ENCODE measurements at places on chromosomes 12 and 14. TPM values are rescaled to one million over a fixed set of nuclear protein-coding genes. Genes with fewer than 3 reads are reported as not detected.

DNA sequence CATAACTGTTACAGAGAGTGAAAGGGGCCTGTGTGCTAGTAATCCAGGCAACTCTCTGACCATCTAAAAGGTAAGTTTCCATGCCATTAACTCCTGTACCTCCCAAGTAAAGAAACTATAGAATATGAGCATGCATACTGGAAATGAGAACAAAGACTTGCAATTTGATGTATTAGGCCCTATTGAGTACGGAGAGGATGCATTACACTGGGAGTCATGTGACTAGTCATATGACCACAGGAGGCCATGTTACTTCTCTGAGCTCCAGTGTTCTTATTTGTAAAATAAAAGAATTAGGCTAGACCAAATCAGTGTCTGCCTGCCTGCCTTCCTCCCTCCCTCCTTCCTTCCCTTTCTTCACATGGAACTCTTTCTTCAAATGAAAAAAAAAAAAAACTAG is 440.1 kb upstream of the CCDC196 start:
- no peak for DNase-seq

DNA sequence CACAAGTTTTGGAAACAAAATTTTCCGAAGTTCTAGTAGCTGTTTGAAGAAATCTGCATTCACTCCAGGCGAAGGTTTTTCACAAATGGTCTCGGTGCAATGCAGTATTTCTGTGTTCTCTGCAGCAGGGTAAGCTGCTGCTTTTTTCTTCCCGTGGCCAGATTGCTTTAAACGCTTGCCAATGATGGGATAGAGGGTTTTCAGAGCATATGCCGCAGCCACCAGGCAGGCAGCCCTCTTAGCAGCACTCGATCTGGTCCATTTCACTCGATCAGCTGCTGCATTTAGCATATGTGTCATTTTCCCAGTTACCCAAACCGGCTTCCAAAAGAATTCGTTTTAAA is 315 bp downstream of the ABCD2 start:
- DNase-seq, result no peak

Gene PRPH
- 2.9 TPM for polyA plus RNA-seq

DNA sequence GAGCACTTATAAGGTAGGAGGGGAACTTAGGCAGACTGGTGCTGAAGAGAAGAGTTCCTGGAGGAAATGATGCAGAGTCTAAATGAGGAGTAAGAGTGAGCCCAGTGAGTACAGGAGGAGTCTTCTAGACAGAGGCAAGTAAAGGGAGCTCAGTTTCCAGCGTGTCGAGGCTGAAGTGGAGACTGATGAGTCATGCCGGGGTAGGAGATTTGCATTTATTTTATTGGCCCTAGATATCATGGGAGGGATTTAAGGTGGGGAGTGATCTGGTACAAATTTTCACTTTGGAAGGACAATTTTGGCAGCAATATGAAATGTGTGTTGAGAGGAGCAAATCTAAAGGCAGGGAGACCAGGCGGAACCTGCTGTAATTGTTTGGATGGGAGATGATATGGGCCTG is 157.5 kb downstream of the TTC8 start:
- no peak for DNase-seq

Gene LRP1-AS
- 1.1 TPM for polyA plus RNA-seq

Gene PSEN1
- 38.0 TPM for polyA plus RNA-seq

DNA sequence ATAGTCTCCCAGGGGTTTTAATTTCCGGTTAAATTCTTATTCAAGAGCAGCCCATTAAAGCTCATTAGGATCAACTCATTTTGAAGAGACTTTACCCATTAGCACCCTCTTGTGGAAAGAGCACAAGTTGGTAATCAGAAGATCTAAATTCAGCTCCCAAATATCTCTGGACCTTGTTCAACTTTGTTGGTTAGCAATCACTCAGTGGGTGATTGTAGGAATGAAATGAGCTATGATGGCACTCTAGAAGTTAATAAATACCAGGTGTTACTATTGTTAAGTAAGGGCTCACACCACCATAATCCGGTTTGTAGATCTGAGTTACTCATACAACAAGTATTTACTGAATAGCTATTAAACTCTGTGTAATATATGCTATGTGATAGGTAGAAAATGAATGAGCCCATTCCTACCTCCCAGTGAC is 42.9 kb downstream of the TRIP11 start:
- peak; percentile 57 for DNase-seq

DNA sequence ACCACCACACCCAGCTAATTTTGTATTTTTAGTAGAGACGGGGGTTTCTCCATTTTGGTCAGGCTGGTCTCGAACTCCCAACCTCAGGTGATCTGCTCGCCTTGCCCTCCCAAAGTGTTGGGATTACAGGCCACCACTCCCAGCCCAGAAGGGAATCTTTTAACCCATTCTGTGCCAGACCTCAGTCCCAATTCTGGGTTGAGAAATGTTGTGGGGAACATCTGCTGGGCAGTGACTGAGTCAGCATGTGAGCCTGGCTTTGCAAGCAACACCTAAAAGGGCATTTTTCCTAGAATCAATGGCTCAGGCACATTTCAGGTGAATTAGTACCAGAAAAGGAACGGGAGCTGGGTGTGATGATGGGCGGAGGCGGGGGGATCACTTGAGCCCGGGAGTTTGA is 7.6 kb upstream of the SPATS2 start:
- DNase-seq, result no peak

GRCh38 chr12:82818271-82819035 is 131.7 kb downstream of the TMTC2 start:
- no peak for DNase-seq

DNA sequence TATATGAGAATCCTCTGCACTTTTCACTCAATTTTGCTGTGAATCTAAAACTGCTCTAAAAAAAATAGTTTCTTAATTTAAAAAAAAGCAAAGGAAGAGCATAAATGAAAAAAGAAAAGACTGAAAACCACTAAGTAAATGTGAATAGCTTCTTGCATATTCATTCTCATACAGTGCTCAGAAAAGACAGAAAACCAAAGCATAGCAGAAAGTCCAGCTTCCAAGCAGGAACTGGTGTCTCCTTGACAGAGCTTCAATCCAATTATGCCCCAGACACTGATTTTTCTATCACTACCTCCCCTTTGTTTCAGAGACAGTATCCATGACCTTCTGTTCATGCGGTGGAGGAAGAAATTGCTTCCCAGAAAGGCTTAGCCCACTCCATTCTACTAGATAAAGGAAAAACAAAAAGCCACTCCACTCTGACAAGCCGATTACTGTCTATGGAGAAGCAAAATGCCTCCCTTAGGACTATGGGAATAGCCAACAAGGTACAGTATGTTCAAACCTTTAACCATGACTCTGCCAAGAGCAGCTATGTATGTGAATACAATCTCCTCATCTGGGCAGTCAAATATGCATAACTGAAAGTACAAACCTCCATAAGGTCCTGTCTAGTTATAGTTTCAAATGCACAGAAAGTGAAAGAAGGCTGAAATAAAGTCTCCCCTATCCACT is 40.6 kb downstream of the ATF7 start:
- DNase-seq, result no peak

Gene RNF212B
- polyA plus RNA-seq, result not detected

- no peak for DNase-seq
Observed at GRCh38 chr12:106386813-106387535, 29.4 kb downstream of the POLR3B start.

Gene FAM186B
- 1.6 TPM for polyA plus RNA-seq

Gene GUCY2C
- polyA plus RNA-seq, result 0.23 TPM

DNA sequence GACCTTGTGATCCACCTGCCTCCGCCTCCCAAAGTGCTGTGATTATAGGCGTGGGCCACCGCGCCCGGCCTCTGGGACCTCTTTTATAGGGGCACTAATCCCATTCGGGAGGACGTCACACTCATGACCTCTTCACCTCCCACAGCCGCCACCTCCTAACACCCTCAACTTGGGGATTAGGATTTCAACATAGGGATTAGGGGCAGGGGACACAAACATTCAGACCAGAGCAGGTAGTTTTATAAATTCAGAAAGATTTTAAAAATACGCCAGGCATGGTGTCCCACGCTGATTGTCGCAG is 49.4 kb downstream of the TPCN1 start:
- DNase-seq, result no peak

DNA sequence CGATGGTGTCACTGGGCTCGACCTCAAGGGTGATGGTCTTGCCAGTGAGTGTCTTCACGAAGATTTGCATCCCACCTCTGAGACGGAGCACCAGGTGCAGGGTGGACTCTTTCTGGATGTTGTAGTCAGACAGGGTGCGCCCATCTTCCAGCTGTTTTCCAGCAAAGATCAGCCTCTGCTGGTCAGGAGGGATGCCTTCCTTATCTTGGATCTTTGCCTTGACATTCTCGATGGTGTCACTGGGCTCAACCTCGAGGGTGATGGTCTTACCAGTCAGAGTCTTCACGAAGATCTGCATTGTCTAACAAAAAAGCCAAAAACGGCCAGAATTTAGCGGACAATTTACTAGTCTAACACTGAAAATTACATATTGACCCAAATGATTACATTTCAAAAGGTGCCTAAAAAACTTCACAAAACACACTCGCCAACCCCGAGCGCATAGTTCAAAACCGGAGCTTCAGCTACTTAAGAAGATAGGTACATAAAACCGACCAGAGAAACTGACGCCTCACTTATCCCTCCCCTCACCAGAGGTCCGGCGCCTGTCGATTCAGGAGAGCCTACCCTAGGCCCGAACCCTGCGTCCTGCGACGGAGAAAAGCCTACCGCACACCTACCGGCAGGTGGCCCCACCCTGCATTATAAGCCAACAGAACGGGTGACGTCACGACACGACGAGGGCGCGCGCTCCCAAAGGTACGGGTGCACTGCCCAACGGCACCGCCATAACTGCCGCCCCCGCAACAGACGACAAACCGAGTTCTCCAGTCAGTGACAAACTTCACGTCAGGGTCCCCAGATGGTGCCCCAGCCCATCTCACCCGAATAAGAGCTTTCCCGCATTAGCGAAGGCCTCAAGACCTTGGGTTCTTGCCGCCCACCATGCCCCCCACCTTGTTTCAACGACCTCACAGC is 717 bp downstream of the UBC start:
- DNase-seq, result no peak

- no peak for DNase-seq
Observed at GRCh38 chr12:29160230-29160629, 11.2 kb downstream of the FAR2 start.

GRCh38 chr12:79059557-79059956 is 195.0 kb downstream of the SYT1 start:
- no peak for DNase-seq

- DNase-seq, result no peak
Observed at GRCh38 chr12:112846619-112847018, 55.1 kb downstream of the RPH3A start.

Gene CPNE6
- not detected for polyA plus RNA-seq

- DNase-seq, result no peak
Observed at GRCh38 chr12:32659908-32660440, 19.1 kb upstream of the DNM1L start.

GRCh38 chr12:3228552-3228951 is 151.4 kb downstream of the TSPAN9 start:
- no peak for DNase-seq

Gene LTBP2
- polyA plus RNA-seq, result not detected

Gene CLEC1A
- polyA plus RNA-seq, result 3.5 TPM

DNA sequence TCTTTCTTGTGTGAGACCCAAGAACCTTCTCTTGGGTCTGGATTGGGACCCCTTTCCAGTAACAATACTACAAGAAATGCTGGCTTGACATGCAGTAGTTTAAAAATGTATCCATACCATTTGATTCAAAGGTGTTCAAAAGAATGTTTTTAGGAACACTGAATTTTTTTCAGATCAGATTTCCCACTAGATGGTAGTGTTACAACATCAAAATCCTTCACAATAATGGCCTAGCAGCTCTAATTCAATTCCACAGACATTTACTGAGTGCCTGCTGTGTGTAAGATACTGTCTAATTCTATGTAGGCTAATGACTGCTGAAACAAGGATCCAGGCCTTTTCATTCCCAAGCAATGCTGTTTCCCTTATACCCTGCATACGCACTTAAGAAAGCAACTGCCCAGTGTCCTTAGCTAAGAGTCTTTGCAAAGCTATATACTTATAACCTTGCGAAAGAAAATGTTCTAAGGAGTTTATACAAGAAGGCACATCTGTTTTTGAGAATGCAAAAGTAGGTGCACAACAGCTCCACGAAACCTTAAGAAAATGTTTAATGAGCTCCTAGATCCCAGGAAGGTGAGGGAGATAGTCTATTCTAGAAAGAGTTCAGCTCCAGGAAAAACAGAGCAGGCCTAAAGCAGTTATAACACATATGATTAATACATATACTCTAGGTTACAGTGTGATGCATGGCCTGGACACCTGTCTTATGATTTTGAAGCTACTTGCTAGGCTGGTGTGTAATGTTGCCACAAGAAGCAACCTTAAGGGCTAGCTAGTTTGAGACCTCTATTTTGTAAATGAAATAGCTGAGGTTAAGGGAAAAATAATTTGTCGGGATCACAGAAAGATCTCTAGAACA is 50.9 kb upstream of the PKP2 start:
- DNase-seq, result peak; percentile 23

Gene CCDC177
- polyA plus RNA-seq, result 0.04 TPM

- DNase-seq, result no peak
Observed at GRCh38 chr14:104346608-104347007, 208.2 kb downstream of the KIF26A start.

Gene TAS2R13
- polyA plus RNA-seq, result not detected

DNA sequence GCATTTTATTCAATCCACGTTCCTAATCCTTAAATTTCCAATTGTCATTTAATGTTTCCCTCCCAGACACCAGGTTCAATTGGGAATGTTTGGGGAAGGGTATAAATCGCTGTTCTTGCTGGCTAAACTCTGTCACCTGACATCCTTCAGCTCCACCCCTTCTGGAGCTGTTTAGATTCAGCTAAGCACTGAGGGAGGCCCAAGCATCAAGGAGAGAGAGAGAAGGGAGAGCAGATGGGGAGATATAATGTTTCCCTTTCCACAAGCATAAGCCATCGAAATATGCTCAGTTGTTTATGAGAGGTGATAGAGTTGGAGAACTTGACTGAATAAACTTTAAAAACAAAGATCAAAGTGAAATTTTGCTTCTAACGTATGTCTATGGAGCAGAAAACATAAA is 1.8 kb downstream of the ABCC9 start:
- peak; percentile 38 for DNase-seq

GRCh38 chr12:45473636-45474035 is 255.9 kb upstream of the ARID2 start:
- DNase-seq, result no peak

- DNase-seq, result no peak
Observed at GRCh38 chr12:107373238-107373809, 280.0 kb upstream of the CRY1 start.

DNA sequence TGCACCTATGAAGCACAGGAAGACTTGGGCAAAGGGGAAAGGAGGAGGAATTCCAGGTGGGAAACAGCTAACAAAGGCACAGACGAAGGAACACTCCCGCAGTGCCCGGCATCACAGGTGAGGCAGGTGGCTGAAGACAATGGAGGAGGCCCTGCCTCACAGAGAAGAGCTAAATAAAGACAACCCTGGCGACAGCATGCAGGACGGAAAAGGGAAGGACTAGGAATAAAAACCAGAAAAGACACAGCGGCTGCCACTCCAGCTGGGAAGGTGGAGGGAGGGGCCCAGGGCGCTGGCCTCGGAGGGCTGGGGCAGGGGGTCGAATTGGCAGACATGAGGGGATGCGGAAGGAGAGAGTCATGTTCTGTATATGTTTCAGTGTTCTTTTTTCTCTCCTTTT is 43.0 kb upstream of the ANO2 start:
- DNase-seq, result no peak

Data from muscle of arm (tissue), 14 donors.